Spinal cord (tissue), 10 donors: ENCODE measurements at places on chromosomes 2 and 18. TPM values are rescaled to one million over a fixed set of nuclear protein-coding genes. Genes with fewer than 3 reads are reported as not detected.

Gene ZNF519
- total RNA-seq = 15.2 TPM

Gene CNDP1
- total RNA-seq = 0.61 TPM

Gene MC2R
- not detected for total RNA-seq

Gene CCDC74A
- total RNA-seq = 7.0 TPM

Gene CTAGE1
- total RNA-seq = not detected

Gene GREB1
- total RNA-seq = 14.4 TPM
